ENCODE measurements at places on chromosomes 2 and 18. TPM values are rescaled to one million over a fixed set of nuclear protein-coding genes. Genes with fewer than 3 reads are reported as not detected.

MDH1B gene
- total RNA-seq, result 0.56 TPM

FAM237A gene
- not detected for total RNA-seq

CCDC121 gene
- total RNA-seq, result 0.43 TPM

C2orf66 gene
- not detected for total RNA-seq

SPC25 gene
- total RNA-seq, result 35.6 TPM

NOL4 gene
- total RNA-seq, result not detected

C2orf81 gene
- total RNA-seq, result 2.6 TPM

CYTIP gene
- total RNA-seq, result 514 TPM

GRCh38 chr2:157375384-157375783 lies 49.8 kb upstream of the ERMN start:
- no peak for DNase-seq
- peaks cover 25% of the 10 kb centered on the region for H3K36me3 ChIP-seq
- H3K4me1 ChIP-seq, result peaks cover 7% of the 10 kb centered on the region
- H3K27me3 ChIP-seq, result no peaks in the 10 kb centered on the region

GRCh38 chr18:35095983-35096676 lies 54.9 kb downstream of the MAPRE2 start:
- no peaks in the 10 kb centered on the region for H3K27me3 ChIP-seq
- H3K4me3 ChIP-seq, result no peak overlapping the region
- H3K36me3 ChIP-seq, result peaks cover 26% of the 10 kb centered on the region
- peaks cover 24% of the 10 kb centered on the region for H3K4me1 ChIP-seq
- DNase-seq, result no peak

DNA sequence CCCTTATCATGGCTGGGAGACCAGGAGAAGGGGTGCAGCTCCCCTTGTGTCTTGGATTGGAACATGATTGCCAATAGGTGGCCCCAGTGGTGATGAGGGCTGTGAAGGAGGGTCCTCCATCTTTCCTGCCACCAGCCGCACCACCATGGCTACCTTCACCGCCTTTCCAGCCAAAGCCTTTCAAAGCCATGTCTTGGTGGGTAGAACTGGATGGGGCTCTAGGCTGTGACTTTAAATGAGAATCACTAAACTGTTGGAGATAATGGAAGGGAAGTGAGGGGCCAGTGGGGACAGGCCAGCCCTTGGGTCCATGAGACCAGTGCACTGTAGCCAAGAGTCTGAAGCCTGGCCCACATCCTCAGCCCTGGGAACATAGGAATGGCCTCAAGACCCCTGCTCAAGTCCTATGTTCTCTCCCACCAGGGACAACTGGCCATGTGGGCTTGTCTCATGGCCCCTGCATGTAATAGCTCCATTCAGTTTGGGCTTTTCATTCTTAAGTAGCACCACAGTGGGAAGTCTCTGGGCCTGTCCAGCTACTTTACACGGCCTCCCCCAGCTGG lies 345.7 kb downstream of the DYSF start:
- no peak overlapping the region for H3K4me3 ChIP-seq
- no peak overlapping the region for H3K27ac ChIP-seq
- no peak for DNase-seq
- H3K36me3 ChIP-seq, result no peaks in the 10 kb centered on the region
- no peaks in the 10 kb centered on the region for H3K4me1 ChIP-seq

GRCh38 chr2:239199041-239199768 lies 201.6 kb downstream of the HDAC4 start:
- H3K4me1 ChIP-seq, result peaks cover 10% of the 10 kb centered on the region
- H3K4me3 ChIP-seq, result no peak overlapping the region
- peaks cover 2% of the 10 kb centered on the region for H3K36me3 ChIP-seq

DNA sequence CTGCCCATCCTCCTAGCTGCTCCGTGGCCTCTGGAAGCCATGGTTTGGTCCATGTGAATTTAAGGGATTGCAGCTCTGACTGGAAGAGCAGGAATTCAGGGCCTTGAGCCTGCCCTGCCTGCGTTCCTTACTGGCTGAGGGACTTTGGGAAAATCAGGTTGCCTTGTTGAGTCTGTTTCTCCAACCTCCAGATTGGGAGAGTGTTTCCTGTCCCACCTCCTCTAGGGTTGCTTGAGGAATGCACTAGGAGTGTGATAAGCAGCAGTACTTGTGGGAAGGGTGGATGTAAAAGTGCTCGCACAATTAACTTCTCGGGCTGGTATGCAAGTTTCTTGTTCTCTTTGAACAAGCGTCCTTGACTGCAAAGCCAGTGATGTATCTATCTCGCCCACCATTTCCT lies 84.4 kb upstream of the YWHAQ start:
- no peak overlapping the region for H3K4me3 ChIP-seq
- H3K4me1 ChIP-seq, result peaks cover 12% of the 10 kb centered on the region
- H3K27ac ChIP-seq, result no peak overlapping the region
- no peaks in the 10 kb centered on the region for H3K27me3 ChIP-seq

DNA sequence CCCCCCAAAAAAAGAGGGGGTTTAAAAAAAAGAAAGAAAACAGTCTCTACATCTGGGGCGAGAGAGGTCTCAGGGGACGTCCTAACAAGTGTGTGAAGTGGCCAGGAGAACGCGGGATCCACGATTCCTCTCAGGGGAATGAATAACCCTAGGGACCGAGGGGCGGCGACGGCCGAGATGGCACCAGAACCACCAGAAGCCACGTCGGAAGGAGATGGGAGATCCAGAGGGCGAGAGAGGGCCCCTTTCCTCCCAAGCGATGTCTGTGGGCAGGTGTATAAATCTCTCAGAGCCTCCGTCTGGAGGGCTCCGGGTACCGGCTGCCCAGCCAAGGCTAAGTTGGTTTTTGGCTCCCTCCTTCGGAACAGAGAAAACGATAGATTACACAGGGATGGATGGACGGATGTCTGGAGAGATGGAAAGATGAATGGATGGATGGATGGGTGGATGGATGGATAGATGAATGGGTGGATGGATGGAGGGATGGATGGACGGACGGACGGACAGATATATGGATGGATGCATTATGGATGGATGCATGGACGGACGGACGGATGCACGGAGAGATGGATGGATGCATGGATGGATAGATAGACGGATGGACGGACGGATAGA lies 1.7 kb downstream of the EPHA4 start:
- H3K4me1 ChIP-seq, result peaks cover 21% of the 10 kb centered on the region
- peak overlapping the region; percentile 83 for H3K4me3 ChIP-seq
- peak; percentile 23 for DNase-seq
- H3K27ac ChIP-seq, result no peak overlapping the region

DNA sequence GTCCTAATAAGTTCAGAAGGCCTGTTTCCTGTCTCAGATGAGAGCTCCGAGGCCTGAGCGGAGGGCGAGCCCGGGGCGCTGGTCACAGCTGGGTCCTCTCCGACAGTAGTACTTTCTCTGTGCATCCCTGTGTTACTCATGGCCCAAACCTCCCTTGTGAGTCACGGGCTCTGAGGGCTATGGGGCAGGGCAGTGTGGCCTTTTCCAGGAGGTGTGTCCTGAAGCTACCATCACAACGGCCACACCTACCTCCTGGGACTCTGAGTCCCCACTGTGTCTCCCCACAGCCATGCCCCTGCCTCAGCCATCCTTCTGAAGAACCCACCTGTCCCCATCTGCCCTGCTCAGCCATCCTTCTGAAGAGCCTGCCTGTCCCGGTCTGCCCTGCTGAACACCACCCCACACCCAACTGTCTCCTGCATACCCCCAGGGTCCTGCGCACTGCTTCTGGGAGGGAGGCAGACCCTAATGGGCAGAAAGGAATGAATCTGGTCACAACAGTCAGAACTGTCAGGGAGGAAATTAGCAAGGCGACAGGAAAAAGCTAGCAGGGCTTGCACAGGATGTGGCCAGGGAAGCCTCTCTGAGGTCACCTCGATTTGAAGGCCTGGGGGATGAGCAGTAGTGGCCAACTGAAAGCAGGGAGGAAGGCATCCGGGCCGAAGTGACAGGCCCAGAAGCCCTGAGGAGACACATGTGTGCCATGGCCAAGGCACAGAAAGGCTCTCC lies 145.4 kb upstream of the RIOK3 start:
- peak; percentile 59 for DNase-seq
- no peak overlapping the region for H3K4me3 ChIP-seq
- H3K27ac ChIP-seq, result peak overlapping the region; percentile 66
- no peaks in the 10 kb centered on the region for H3K27me3 ChIP-seq
- peaks cover 30% of the 10 kb centered on the region for H3K4me1 ChIP-seq

DNA sequence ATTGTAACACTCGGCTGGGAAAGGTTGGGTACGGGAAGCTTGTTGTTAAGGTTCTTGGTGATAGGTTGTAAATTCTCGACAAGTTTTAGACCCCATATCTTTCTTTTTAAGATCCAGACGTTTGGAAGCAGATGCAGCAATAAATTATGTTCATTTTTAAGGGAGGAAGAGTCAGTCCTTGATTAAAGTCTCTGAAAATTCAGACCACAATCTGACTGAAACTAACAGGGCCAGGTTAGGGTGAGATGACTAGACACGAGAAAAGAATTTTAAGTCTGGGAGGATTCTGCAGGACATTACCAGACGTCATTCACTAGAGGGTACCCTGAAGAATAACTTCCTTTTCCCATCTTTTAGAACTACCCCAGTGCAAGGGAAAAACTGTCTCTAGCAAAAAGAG lies 16.1 kb downstream of the WIPF1 start:
- H3K4me3 ChIP-seq, result no peak overlapping the region
- H3K36me3 ChIP-seq, result peaks cover 83% of the 10 kb centered on the region
- H3K27ac ChIP-seq, result peak overlapping the region; percentile 89
- peaks cover 80% of the 10 kb centered on the region for H3K4me1 ChIP-seq
- no peak for DNase-seq

- H3K27ac ChIP-seq, result no peak overlapping the region
- peaks cover 10% of the 10 kb centered on the region for H3K27me3 ChIP-seq
- H3K36me3 ChIP-seq, result no peaks in the 10 kb centered on the region
Observed at GRCh38 chr2:223696719-223697118, 94.6 kb upstream of the SCG2 start.

DNA sequence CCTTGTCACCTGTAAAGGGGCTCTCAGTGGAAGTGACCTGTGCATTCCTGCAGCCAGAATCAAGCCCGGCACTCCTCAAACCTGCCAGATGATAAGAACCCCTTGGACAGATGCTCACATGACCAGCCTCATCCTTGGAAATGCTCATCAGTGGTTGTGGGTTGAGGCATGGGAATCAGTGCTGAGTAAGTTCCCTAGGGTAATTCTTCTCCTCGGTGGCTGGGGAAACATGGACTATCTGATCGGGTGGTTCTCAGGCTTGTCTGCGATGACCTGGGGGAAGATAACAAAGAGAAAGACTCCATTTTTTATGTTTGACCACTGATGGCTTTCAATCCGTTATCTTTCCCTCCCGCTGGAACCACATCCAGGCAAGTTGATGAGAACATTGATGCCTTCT lies 84.0 kb downstream of the SPP2 start:
- H3K27ac ChIP-seq, result no peak overlapping the region
- H3K4me3 ChIP-seq, result no peak overlapping the region
- peaks cover 17% of the 10 kb centered on the region for H3K4me1 ChIP-seq
- DNase-seq, result no peak
- H3K27me3 ChIP-seq, result no peaks in the 10 kb centered on the region

DNA sequence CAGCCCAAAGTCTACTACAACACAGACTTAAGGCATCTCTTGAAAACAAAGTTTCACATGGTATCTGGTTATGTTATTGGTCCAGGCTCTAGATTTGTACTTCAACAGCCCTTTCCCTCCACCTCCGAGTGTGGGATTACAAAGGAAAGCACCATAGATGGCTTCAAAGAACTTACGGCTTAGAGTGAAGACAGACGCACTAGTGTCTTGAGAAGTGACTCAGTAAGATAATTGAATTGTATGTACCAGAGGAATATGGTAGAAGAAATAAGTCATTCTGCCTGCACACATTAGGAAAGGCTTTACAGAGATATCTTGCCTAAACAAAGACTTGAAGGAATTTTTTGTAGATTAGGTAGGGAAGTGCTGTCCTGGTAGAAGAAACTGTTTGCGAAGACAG lies 392.3 kb upstream of the TNP1 start:
- H3K4me3 ChIP-seq, result no peak overlapping the region
- H3K27me3 ChIP-seq, result peaks cover 7% of the 10 kb centered on the region
- no peak overlapping the region for H3K27ac ChIP-seq
- H3K36me3 ChIP-seq, result no peaks in the 10 kb centered on the region

- peak overlapping the region; percentile 91 for H3K27ac ChIP-seq
- peaks cover 62% of the 10 kb centered on the region for H3K4me1 ChIP-seq
- peak overlapping the region; percentile 48 for H3K4me3 ChIP-seq
- no peak for DNase-seq
- H3K36me3 ChIP-seq, result peaks cover 26% of the 10 kb centered on the region
- H3K27me3 ChIP-seq, result no peaks in the 10 kb centered on the region
Observed at GRCh38 chr2:202705446-202706020, 70.8 kb downstream of the FAM117B start.

DNA sequence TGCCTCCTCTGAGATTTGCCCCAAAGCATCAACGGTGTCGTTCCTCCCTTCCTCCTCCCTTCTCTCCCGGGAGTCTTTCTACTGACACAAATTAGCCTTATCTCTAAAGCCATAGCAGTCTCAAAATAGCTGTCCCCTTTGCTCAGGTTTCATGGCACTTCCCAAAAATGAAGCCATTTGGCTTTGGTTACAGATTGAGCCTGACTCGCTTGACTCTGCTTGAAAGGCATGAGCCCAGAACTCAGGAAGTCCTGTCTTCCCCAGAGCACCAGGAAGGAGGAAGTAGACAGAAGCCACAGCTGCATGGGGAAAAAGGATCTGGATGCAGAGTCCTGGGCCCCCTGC lies 234.4 kb upstream of the RGPD4 start:
- no peak overlapping the region for H3K27ac ChIP-seq
- H3K4me1 ChIP-seq, result no peaks in the 10 kb centered on the region
- H3K36me3 ChIP-seq, result no peaks in the 10 kb centered on the region
- no peak for DNase-seq
- H3K27me3 ChIP-seq, result no peaks in the 10 kb centered on the region

DNA sequence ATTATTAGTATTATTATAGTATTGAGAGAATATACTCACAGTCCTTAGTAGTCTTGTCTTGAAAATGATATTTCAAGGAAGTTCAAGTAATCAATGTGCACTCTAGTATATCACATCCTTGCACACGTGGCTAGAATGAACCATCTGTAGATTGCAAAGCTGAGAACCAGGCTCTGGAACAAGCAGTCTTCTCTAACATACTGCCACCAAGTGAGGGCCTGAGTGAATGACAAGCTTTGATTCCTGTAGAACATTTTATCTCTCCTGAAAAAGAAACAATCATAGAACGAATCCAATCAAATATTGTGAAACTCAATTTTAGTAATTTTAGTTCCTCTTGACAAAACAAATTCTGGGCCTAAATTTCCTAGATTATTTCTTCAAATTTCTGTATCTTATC lies 55.3 kb upstream of the SULT1C3 start:
- no peaks in the 10 kb centered on the region for H3K4me1 ChIP-seq
- DNase-seq, result peak; percentile 9
- H3K4me3 ChIP-seq, result no peak overlapping the region
- H3K27me3 ChIP-seq, result peaks cover 6% of the 10 kb centered on the region
- H3K27ac ChIP-seq, result no peak overlapping the region
- H3K36me3 ChIP-seq, result no peaks in the 10 kb centered on the region

- peaks cover 59% of the 10 kb centered on the region for H3K4me1 ChIP-seq
- H3K4me3 ChIP-seq, result peak overlapping the region; percentile 98
- H3K27me3 ChIP-seq, result no peaks in the 10 kb centered on the region
- peak; percentile 68 for DNase-seq
- peak overlapping the region; percentile 98 for H3K27ac ChIP-seq
- H3K36me3 ChIP-seq, result peaks cover 20% of the 10 kb centered on the region
Observed at GRCh38 chr2:96147593-96148201, 2.5 kb upstream of the DUSP2 start.

GRCh38 chr2:187098154-187098553 lies 249.2 kb upstream of the ZSWIM2 start:
- H3K4me1 ChIP-seq, result no peaks in the 10 kb centered on the region
- H3K4me3 ChIP-seq, result no peak overlapping the region
- no peak for DNase-seq
- H3K27ac ChIP-seq, result no peak overlapping the region
- no peaks in the 10 kb centered on the region for H3K27me3 ChIP-seq

- DNase-seq, result no peak
- peak overlapping the region; percentile 50 for H3K4me3 ChIP-seq
- peaks cover 4% of the 10 kb centered on the region for H3K36me3 ChIP-seq
- H3K27ac ChIP-seq, result peak overlapping the region; percentile 87
- no peaks in the 10 kb centered on the region for H3K27me3 ChIP-seq
- peaks cover 78% of the 10 kb centered on the region for H3K4me1 ChIP-seq
Observed at GRCh38 chr18:13538630-13539029, 187.7 kb downstream of the FAM210A start.
